Kidney epithelial cell (primary cell): ENCODE measurements at places on chromosomes 2 and 18. TPM values are rescaled to one million over a fixed set of nuclear protein-coding genes. Genes with fewer than 3 reads are reported as not detected.

CSRNP3 gene
- 1.6 and 3.6 TPM in 2 replicates for total RNA-seq

GRCh38 chr2:193868833-193869232, 1674.1 kb upstream of the TMEFF2 start:
- peak; percentile 5 for DNase-seq

- DNase-seq: no peak
Observed at GRCh38 chr2:133579274-133579673, 11.0 kb upstream of the NCKAP5 start.

- no peak for DNase-seq
Observed at GRCh38 chr2:207768168-207768865, 1.4 kb downstream of the FZD5 start.

RBM45 gene
- 7.6 and 17.2 TPM in 2 replicates for total RNA-seq

SPP2 gene
- not detected in 2 replicates for total RNA-seq

DNA sequence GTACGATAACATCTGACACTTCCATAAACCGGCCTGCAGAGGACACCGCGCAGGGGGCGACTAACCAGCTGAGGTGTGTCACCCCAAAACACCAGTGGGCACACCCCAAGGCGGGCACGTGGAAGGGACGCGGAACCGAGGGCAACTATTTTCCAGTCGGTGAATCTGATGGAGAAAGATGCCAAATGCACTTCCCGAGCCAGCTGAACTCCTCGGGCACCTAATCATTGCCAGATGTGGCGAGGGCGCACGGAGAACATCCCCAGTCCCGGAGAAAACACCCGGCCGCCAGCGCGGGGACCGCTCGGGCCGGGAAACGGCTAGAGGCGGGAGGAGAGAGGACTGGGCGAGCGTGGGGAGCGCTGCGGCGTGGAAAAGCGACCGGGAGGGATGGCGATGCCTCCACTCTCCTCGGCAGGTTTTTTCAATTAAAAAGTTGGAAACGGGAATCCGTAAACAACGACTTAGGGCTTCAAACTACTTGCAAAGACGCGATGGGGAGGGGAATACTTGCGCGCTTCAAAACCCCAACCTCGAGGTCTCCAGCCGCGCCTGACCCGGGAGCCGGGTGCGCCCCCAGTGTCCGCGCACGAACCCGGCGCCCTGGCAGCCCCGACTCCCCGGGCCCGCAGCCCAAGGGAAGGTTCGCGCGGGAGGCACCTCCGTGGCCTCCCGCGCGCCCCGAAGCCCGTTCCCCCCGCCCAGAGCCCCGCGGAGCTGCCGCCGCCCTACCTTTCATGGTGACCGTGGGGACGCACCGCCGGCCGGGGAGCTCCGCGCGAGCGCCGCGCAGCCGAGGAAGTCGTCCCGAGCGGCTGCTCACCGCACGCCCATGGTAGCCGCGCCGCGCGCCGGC, 497 bp downstream of the COLEC12 start:
- DNase-seq: no peak

DNA sequence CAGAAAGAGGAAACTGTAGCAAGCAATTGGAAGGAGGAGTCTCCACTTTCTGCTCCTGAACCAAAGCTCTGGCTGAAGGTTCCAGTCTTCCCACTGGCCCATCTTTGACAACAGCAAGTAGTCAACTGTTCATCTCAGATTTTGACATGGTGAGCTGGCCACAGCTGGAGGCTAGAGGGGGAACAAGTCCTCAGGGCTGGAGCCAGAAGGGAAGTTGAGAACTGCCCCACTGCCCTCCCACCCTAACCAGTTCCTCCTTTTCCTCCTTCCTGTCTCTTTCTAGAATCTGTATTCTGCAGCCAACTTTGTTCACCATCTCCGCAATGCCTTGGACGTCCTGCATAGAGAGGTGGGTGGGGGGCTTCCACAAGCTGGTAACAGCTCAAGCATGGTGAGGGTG, 105.8 kb downstream of the PLB1 start:
- no peak for DNase-seq

- DNase-seq: peak; percentile 39
Observed at GRCh38 chr2:44244135-44244871, 31.0 kb upstream of the SLC3A1 start.

DNA sequence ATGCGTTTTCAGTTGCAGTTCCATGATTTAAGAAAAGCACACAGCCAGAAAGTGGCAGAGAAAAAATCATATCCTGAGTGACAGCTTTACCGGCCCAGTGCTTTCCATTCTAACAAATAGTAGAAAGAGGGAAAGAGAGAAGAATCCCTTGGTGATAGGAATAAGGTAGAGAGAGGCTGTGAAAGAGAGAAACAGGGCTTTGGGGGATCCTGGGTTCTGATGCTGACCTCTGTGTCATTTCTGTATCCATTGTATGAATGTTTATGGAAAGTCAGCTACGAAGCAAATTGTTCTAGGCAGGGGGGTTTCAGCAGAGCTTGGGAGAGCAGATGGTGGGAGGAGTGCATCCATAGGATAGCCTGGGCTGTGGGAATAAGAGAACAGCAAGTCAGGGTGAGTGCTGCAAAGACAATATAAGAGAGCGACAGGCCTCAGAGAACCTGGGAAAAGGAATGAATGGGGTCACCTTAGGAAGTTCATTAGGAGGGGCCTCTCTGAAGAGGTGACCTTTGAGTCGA, 203.4 kb upstream of the TNP1 start:
- no peak for DNase-seq

GAL3ST2 gene
- total RNA-seq: not detected in 2 replicates

DNA sequence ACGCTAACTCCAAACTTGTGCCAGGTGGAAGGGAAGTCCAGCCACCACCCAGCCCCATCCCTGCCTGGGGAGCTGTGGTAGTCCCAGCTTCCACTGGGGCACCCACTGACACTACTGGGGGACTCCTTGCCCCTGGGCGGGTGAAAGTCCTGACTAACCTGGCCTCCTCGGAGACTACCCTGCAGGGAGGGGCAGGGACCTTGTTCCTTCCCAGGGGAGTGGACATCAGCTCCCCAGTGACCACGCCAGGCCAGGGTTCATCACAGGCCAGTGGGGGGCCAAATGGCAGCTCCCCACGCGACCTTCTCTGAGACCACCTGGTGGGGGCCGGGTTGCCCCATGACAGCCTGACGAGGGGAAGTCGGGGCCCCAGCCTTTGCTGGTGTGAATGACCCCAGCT, 420.0 kb upstream of the SALL3 start:
- DNase-seq: no peak

CACNB4 gene
- total RNA-seq: 0.79 and 1.3 TPM in 2 replicates

DNA sequence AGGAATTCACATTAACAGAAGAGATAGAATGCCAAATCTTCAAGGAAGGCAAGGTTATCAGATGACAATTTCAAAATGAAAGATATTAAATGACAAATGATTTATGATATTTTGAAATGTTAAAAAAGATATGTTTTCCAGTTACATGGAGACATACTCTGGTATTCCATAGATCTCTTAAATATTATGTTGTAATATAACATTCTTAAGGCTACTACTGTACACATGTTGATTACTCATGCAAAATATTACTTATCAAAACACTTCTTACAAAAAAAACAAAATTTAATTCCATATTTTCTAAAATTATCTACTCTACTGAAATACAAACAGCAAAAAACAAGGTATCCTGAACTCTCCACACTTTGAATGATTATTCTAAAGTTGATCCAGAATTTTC, 22.9 kb downstream of the RTTN start:
- DNase-seq: no peak

DNA sequence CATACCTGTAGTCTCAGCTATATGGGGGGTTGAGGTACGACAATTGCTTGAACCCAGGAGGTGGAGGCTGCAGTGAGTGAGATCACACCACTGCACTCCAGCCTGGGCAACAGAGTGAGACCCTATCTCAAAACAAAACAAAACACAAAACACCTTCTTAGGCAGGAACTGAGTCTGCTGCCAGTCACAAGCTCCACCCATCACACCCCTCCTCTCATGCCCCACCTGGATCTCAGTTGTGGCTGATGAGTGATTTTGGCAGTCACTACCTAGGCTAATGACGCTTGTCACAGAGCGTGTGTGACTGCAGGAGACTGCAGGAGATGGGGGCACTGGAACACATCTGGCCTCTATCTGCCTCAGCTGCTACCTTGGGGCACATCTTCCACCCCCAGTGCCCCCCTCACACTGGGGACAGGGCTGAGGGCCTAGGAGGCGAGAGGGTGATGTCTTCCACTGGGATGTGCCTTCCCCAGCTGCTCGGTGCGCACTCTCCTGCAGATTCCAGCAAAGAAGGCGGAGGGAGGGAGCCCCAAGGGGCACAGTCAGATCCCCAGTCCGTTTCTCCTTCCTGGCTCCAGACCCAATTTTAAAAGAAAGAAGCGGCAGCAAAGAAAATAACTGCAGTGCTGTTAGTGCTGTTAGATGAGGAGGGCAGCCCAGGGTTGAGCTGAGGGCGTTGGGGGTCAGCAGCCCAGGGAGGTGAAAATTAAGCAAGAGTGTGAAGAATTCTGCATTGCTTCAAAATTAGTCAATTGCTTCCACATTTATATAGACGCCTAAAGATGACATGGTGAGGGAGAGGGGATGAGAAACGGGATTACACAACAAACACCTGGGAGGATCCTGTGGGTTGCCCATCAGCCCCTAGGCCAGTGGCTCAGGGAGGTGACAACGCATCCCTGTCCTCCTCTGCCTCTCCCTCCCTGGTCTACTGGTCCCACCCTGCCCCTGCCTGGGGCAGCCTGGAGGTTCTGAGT, 143.6 kb upstream of the HAAO start:
- DNase-seq: no peak

TMEM169 gene
- 3.8 and 4.6 TPM in 2 replicates for total RNA-seq

GRCh38 chr2:41829052-41829451, 218.8 kb upstream of the PKDCC start:
- DNase-seq: no peak

- DNase-seq: no peak
Observed at GRCh38 chr18:63164396-63164795, 155.2 kb downstream of the BCL2 start.
